HFFc6 (cell line): ENCODE measurements at places on chromosomes 5 and 9. TPM values are rescaled to one million over a fixed set of nuclear protein-coding genes. Genes with fewer than 3 reads are reported as not detected.

GRCh38 chr9:82882138-82882537, 180.8 kb downstream of the RASEF start:
- peak; percentile 4 for DNase-seq

- no peak for DNase-seq
Measured at GRCh38 chr5:96408841-96409538, 24.1 kb downstream of the PCSK1 start.

DNA sequence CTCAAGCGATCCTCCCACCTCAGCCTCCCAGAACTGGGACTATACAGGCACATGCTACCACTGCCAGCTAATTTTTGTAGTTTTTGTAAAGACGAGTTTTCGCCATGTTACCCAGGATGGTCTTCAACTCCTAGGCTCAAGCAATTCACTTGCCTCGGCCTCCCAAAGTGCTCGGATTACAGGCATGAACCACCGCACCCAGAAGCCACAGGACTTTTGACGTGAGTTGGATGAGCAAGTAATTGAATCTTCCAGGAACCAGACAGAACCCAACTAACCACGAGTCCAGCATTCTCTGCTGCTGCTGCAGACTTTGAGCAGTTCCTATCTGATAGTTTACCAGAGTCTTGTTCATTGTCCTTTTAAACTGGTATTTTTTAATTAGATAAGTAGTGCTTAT, 9.6 kb upstream of the ATP6V0E1 start:
- peak; percentile 33 for DNase-seq

DNA sequence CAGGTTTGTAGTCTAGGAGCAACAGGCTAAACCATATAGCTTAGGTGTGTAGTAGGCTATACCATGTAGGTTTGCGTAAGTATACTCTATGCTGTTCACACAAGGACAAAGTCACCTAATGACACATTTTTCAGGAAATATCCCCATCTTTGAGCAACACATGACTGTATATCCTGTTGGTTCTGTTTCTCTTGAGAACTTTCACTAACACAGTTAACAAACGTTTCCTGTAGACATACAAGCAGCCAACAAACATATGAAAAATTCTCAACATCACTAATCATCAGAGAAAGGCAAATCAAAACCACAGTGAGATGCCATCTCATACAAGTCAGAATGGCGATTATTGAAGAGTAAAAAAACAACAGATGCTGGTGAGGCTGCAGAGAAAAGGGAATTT, 68.2 kb downstream of the NR2F1-AS1 start:
- DNase-seq = peak; percentile 88

GRCh38 chr9:84254972-84255371, 85.6 kb downstream of the SLC28A3 start:
- DNase-seq = no peak

GRCh38 chr5:4204276-4205141, 608.9 kb downstream of the IRX1 start:
- DNase-seq = no peak

DNA sequence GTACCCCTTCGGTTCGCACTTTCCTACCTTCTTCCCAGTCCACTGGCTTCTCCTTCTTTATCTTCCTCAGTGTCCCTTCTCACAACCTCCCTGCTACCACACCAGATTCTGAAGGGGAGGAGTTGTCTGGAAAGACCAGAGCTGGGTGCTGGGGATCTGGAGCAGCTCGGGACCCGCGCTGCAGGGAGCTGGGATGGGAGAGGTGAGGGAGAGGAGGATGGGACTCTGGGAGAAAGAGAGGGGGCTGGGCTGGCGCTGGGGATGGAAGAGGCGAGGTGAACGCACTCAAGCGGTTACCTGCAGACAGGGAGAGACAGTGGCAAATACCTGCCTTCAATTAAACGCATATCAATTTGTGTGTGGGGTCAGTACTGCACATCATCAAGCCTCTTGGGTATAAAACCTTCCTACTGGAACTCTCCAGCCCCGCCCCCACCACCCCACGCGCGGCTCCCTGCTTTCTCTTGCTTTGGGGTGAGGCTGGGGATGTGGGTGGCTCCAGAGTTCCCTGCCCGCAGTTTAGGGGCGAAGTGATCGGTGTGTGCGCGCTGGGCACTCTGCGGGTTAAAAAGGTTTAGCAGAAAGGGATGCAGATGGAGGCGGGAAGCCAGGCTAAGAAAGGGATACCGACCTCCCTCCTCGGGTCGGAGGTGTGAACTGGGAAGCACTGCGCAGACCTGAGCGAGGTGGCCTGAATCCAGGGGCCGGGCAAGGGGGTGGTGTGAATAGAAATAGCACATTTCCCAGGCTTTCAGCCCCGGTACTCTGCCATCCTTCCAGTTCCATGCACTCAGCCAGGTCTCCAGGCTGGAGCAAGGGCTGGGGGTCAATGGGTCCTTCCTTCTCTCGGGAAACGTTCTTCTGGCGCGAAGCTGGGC, 977 bp upstream of the PAM start:
- no peak for DNase-seq

DNA sequence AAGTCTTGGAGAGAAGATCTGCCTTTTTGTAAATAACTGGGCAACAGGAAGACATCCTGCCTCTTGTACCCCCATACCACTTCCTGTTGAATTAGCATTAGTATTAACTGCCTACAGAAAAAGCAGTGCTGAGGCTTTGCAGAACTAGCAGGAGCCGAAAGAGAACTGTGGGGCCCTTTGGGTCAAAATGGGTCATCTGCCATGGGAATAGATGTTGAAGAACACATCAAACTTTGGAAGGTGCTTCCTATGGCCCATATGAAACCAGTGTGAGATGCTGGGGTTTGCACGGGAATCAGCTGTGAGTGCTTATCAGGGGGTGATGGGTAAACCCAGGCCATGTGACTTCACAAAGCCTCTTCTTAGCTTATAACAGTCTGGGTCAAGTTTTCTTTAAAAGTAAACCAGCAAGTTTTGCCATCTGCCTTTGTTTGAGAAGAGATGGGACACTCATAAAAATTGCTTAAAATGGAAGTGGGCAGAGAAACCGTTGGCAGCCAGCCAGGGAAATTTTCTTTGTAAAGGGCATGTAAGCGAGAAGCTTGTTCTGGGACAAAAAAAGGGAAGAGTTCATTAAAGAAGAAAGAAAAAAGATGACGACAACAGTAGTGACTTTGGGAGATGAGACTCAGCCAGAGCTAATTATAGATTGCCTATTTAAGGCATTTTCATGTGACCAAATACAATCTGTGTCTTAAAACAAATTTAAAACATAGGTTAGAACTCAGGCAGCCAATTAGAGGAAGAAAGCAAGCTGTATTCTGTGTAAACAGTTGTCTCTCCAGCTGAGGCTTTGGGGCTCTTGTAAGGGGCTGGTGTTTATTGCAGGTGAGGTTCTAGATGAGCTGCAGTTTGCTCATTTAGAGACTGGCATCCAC, 4.4 kb downstream of the SLC25A25 start:
- DNase-seq = peak; percentile 65

GRCh38 chr5:180647941-180648500, 1.4 kb downstream of the FLT4 start:
- DNase-seq = no peak

GRCh38 chr5:174717826-174718455, 6.4 kb upstream of the MSX2 start:
- no peak for DNase-seq

DNA sequence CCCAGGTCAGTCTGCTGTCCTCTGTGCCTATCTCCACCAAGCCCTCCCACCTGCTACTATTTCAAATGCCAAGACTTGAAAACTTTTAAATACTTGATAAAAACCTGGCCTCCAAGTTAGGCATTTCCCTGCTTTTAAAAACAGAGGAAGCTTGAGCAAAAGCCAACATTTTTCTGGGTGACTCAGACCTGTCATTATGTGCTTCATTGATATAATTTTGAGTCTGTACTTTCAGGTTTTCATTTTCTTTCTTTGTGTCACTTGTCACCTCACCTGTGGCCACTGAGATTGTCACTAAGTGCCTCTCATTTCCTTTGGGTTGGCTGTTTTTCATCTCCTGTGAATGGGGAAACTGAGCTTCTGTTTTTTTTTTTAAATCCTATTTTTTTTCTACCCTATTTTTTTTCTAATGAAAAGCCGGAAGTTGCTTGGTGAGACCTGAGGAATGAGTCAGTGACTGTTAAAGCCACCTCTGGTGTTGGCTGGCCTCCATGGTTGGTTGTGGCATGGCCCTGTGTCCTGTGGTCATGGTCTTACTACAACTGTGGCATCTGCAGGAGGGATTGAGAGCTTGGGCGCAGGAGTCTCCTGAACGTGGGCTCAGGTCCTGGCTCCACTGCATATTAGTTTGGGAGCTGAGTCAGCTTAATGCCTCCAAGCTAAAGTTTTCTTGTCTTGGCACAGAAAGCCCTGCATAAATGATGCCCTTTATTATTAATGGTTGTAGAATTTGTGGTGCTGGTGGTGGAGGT, 56.7 kb downstream of the ARHGAP26 start:
- peak; percentile 66 for DNase-seq

DNA sequence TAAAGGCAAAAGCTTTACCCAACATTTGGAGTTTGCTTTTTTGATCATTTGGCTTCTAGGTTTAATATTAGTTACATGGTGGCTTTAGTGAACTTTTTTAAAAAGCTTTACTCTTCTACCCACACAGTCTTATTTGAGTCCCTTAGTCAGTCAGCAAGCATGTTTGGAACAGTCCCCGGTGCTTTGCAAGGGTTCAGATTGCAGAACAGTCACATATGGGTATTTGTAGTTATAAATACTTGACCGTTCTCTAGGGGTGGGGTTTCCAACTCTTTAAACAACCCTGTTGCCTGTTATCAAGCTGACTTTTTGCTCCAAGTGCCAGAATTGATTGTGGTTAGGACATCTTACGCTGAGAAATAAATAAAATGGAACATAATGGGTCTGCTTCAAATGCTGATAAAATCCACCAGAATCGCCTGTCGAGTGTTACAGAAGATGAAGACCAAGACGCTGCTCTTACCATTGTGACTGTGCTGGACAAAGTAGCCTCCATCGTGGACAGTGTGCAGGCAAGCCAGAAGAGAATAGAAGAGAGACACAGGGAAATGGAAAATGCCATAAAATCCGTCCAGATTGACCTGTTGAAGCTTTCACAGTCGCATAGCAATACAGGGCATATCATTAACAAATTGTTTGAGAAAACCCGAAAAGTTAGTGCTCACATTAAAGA, at the start of gene CAVIN4:
Gene CAVIN4 (plus strand): TSS at position 304 of the 673 bp plus-strand sequence. CDS start 65 bp downstream, at position 369.
- peak; percentile 29 for DNase-seq

DNA sequence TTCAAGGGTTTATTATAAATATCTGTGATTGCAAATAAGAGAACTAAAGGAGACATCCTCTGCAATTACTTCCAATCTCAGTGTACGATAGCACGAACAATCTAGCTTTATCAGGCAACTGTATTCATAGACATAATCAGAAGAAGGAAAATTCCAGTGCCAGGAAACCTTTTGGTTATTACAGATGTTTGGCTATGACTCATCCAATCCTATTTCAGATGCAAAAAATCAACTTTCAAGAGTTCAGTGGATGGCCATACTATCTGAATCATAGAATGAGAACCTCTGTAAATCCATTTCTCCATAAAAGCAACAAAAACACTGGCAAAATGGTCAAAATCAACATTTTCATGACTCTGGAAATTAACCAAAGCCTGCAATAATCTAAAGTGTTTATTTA, 37.9 kb downstream of the GAS1 start:
- no peak for DNase-seq

DNA sequence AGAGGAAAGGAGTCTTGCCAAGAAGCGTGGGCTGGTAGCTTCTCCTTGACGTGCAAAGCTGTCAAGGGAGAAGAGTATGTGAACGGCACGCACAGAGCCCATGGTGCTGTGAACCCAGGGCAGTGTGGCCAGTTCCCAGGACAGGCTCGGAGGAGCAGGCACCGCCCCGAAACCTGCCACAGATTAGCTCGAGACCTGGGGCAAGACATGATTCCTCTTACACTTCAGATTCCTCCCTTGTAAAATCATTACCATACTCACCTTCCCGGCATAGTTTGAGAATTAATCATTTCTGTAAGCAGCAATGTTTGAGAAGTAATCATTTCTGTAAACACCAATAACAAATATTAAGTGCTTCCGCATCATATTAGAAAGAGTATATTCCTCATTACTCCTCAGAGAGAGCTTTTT, 19.9 kb downstream of the GOLM1 start:
- DNase-seq = no peak

- DNase-seq = no peak
Measured at GRCh38 chr9:109482391-109482916, 15.7 kb downstream of the PTPN3 start.

DNA sequence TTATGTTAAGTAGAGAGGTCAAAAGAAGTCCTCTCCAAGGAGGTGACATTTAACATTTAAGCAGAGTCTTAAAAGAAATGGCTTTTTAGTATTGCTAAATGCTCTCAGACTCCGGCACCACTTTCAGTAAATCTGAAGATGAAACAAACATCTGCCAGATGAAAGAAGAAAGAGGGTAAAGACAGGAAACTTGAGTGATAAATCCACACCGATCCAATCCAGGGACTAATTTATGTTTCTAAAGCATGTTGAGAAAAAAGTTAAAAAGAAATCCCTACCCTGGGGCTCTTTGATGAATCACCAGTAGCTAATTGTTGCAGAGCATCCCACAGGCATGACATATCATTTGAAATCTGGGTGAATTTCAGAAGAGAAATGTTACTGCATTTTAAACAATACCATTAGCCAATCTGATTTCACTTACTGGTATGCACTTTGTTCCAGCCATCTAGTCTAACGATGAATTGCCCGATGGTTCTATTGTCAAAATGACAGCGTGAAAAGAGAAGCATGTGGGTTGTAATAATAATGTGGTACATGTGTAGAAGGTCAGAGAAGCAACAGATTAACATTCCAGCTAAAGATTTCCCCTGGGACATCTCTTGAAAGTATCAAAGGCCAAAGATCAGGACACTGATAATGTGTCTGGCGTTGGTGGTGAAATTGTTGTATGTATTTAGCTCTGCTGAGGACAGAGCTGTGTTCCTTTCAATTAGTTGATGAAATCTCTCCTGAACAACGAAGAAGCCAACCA, 485.7 kb downstream of the CSNK1G3 start:
- peak; percentile 93 for DNase-seq

- peak; percentile 18 for DNase-seq
Measured at GRCh38 chr5:121967187-121967586, 5.4 kb downstream of the SRFBP1 start.

DNA sequence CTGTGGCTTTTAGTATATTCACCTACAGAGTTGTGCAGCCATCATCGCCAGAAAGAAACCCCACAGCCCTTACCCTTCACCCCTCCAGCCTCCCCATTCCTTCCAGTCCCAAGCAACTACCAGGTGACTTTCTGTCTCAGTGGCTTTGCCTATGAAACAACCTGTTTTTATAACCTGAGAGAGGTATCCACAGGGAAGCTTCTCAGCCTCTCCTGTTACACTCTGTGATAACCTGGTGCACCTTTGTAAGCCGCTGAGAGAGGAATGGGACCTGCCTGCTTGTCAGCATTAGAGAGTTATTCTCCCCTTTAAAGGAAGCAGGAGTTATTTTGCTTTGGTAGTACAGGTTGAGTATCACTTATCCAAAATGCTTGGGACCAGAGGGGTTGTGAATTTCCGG, 93.6 kb downstream of the TRIO start:
- no peak for DNase-seq

Gene SLC4A9
- total RNA-seq = not detected in 3 replicates

Gene ZNG1E
- total RNA-seq = 22.2 and 26.4 TPM in 2 replicates

Gene CNOT6
- 13.8 and 17.4 TPM in 2 replicates for total RNA-seq

Gene PTGR1
- total RNA-seq = 52.6 to 84.1 TPM (median 55.4 TPM) in 3 replicates

Gene IL5
- not detected in 3 replicates for total RNA-seq

Gene TERT
- 2,468 and 3,809 TPM in 2 replicates for total RNA-seq

Gene CAVIN4
- total RNA-seq = 0.52 to 1.5 TPM (median 0.84 TPM) in 3 replicates
